MG63 (cell line): ENCODE measurements at places on chromosomes 6 and 20.

DNA sequence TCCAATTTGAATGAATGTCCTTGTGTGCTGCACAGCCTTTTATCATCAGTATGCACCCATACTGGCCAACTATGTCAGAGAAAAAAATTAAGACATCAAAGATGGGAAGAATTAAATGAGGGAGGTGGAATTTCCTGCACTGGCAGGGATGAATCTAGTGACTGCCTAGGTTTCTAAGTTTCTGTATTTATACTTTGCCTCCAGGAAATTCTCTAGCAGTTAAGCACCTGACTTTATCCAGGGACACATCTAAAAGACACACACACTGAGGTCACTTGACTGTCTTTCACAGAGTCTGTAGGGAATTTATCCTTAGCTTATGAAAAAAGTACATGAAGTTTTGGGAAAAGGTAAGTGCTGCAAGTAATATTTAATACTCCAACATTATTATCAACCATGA, 636.5 kb upstream of the PTCHD4 start:
- no peak for DNase-seq

- no peak for DNase-seq
Measured at GRCh38 chr6:138765896-138766655, 7.5 kb upstream of the CCDC28A start.

DNA sequence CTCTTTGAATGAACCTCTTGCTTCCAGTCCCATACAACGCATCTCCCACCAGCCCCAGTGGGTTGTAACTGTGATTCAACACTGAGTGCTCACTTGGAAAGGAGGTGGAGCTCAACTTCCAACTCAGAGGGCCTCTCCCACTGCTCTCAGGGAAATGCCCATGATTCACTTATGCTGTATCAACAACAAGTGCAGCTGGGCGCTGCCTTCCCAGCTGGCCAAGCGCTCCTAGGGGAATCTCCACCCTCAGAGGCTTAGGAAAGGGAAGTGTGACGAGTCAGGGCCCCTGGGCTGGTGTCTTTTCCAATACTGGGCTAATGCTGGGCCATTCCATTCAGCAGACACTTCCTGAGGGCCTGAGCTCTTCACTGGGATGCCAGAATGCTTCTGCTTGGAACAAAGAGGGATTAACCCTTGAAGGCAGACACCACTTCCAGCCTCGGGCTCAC, 8.1 kb upstream of the OCSTAMP start:
- peak; percentile 94 for DNase-seq

DNA sequence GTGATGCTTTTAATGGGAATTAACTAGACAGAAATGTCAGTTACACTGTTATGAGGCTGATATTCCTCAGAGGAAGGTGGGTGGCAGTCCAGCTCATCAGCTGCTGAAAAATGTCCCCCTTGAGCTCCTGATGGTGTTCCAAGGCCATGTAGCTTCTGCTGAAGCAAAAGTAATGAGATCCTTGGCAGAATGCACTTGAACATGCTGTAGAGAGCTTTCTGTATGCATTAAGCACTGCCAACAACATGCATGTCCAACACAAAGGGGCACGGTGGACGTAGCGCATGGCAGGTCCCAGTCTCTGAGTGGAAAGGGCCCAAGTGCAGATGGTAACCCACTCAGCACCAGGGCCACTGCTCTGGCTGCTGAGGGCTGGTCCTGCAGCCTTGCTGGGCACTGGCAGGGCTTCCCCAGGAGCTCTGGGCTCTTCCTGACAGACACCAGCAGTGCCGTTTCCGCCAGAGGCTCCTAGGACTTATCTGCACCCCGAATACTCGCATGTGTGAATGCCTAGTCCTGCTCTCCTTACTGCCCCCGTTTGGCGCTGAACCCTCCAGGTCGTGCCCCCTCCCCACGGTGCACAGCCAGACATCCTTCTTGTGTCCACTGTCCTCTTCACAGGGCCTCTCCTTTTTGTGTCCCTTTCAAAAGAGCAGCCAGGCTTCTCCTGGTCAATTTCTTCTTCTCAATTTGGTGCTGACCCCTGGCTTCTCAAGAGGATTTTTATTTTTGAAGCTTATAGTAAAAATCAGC, 18.6 kb upstream of the SYNDIG1 start:
- DNase-seq: no peak
